Activated effector memory CD4-positive, alpha-beta T cell treated with anti-CD3 and anti-CD28 coated beads, Interleukin-2, amount 50 U/mL, for 16 hours (primary cell): ENCODE measurements at places on chromosomes 5 and 9.
A peak's percentile ranks its signal among the peaks of the same experiment; 100 is the strongest.

DNA sequence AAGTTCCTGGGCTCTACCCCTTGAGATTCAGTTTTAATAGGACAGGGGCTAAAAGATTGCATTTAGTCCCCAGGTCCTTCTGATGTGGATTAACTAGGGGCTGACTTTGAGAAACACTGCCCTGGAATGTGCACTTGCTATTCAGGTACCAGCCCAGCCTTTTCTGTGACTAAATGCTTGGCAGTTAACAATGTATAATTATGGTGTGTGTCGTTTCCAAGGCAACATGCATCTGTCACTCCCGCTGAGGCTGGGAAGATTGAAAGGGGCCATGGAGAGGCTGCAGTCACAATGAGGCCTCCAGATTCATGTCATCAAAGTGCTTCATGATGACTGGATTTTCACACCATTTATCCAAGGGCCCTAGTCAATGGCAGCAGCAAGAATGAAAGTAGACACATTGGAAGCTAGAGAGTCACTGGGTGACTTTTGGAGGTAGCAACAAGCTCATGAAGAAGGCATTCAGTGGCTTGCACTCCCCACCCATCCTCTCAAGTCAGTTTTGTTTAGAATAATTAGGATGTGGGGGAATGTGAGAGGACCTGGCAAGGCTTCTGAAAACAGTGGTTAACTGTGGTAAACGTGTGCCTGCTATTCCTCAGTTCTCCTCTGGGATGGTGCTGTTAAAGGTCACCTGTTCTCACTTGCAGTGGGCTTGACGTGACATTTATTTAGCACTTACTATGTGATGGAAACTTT is 28.3 kb downstream of the RAI14 start:
- no peak for DNase-seq

DNA sequence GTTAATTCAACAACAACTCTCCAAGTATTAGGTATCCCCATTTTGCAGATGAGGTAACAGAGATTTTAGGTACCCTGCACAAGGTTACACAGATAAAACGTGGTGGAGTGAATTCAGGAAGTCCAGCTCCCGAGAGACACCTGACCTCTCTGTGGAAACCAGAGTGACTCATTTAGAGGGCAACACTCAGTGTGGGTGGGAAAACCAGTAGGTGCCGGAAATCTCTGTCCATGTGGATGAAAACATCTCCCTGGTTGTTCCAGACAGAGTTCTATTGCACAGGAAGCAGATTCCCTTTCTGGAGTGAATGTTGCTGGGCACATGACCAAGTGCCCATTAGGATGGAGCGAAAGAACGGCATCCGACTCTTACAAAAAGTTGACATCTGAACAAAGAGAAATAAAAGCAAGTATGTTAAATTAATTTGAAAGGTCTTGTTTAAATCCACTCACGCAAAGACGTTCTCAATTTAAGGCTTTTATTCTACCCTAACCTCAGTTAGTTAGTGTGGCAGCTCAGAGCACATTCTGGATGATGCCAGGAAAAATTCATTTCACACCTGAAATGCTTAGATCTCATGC is 391.9 kb upstream of the WWC1 start:
- DNase-seq = no peak

GRCh38 chr5:89826938-89827337 is 582.6 kb downstream of the CETN3 start:
- DNase-seq = no peak

GRCh38 chr9:97710356-97711222 is 13.4 kb upstream of the XPA start:
- DNase-seq = peak; percentile 75

GRCh38 chr5:94901191-94901979 is 282.9 kb downstream of the SLF1 start:
- no peak for DNase-seq

- no peak for DNase-seq
These were observed 1.2 kb upstream of the BTF3 start for GRCh38 chr5:73496984-73497457.

DNA sequence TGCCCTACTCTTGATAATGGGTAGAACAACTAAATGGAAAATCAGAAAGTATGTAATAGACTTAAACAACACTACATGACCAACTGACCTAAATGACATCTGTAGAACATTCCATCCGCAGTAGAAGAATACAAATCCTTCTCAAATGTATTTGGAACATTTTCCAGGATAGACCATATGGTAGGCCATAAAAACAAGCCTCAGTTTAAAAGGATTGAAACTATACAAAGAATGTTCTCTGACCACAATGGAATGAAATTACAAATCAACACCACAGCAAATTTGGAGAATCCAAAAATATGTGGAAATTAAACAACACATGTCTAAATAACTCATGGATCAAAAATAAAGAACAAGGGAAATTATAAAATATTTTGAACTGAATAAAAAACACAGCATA is 189.2 kb downstream of the NDUFS4 start:
- DNase-seq = no peak

DNA sequence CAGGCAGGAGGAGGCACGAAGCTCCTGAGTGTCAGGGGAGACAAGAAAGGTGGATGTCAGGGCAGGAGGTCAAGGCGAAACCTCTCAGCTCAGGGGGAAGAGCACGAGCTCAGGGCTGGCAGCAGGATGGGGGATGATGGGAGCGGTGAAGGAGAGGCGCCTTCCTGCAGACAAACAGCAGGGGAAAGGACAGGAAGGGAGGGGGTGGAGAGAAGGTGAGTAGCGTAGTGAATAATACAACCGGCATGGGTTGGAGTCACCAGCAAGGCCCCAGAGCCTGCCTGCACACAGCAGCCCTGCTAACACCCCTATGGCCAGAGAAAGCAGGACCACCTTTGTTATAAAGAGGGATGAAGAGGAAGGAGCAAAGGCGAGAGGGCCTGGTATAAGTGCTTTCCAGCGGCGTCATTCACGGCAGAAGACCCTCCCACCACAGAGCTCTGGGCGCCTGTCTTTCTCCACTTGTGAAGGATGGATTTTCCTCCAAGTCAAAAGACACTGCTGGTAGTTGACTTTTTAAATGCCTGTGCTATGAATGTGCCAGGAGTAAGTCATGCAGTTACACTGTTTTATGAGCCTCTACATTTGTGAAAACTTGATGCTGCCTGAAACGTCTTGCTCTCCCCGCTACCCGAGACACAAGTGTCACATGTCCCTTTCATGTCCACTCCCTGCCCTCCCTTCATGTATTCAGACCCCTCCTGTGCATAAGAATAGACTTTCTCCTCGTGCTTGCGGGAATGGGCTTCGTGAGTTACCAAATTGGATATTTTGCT is 84.8 kb upstream of the IRX1 start:
- DNase-seq = no peak

DNA sequence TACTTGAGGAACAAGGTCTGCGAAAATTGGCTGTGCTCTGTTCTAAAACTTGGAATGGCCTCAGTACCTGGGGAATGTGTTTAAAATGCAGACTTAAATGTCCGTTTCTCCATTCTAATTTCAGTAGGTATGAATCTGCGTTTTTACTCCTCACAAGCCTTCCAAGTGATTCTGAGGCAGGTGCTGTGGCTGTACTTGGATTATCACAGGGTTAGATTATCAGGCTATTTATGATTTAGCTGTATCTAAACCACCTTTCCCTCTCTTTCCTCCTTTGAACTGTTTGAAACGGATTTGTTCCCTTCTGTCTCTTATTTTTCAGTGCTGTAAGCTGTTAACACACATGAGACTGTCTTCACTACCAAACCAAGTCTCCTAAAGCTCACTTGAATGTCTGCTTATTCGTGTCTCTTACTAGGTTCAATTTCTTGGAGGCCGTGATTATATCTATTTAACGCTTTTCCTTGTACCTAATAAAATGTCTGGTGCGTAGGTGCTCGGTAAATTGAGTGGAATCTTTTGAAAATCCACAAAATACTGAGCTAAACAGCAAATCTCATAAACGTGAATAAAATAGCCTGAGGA is 714 bp upstream of the CETN3 start:
- DNase-seq = no peak

GRCh38 chr5:57036761-57037160 is 84.8 kb upstream of the MIER3 start:
- no peak for DNase-seq

GRCh38 chr5:66356011-66356565 is 212.0 kb downstream of the SREK1 start:
- DNase-seq = no peak

DNA sequence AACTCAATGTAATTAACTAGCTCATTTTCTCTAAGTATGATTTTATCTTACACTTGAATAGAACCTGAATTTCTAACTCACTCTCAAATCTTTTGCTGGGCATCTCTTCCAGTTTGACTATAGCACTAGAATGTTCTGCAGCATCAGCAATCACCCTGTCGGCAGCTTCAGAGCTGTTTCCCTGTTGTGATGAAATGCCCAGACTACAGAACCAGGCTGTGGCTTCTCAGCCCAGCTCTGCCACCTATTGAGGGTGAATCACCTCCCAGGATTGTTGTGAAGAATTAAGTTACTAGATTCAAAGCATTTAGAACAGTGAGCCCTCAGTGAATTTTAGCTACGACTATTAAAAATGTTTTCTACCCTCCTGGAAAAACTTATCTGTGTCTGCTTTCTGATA is 90.4 kb upstream of the ANKRD55 start:
- peak; percentile 69 for DNase-seq

- DNase-seq = no peak
These were observed 32.7 kb upstream of the DNAH5 start for GRCh38 chr5:13976867-13977830.

DNA sequence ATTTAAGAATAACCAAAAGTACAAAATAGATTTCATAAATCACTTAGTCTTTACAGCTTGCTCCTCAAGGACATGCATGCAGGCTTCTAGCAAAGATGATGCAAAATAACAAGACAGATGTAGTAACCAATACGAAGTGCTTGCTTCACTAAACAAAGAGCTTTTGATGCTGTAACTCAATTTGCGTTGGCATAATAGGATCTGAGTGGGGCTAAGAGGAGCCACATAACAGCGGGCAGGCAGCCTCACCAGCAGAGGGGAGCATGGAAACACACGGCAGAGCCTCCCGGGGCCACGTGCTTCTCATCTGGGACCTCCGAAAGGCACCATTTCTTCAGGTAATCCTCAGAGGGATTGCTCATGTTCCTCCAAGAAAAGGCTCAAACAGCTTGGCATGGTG is 139.7 kb downstream of the C5orf15 start:
- no peak for DNase-seq

- no peak for DNase-seq
These were observed 14.2 kb upstream of the C5orf47 start for GRCh38 chr5:173974688-173975239.
